ENCODE measurements at places on chromosomes 1 and 21.

DNA sequence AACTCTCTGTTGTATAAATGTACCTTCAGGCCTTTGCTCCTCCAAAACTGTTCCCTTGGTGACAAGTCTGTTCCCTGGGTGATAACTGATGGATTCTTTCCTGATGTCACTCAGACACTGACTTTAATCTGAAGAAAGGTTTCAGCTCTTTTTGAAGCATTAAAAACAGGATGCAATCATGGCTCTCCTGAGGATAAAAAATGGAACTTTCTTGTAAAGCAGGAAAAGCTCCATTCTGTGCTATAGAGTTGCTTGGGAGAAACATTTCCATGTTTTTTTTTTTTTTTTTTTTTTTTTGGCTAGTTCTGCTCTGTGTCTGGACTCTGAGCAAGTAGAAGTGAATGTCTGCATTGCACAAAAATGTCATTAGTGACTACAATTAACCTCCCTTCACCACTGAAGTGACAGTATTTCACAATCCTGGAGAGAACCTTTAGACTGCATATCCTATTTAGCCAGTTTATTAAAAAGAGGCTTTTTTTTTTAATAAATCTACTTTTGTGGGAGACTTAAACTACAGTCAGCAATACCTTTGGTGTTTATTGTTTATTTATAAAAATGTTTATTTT is 101.7 kb upstream of the PRMT6 start:
- DNase-seq, result peak; percentile 32

DNA sequence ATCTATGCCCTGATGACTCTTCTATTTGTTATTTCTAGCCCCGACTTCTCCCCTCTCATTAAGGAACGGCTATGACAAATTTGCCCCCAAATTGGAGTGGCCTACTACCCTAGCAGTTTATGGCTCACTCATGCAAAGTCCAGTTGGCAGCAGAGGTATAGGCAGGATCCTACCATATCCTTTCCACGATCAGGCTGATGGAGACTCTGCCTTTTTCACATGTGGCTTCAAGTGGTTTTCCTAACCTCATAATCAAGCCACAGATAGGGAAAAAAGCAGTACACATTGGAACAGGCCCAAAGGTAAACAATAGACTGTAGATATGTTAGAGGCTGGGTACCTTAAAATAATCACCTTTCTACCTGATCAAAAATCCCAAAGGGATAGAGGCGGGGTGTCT is 292.5 kb downstream of the NCAM2 start:
- DNase-seq, result no peak

GRCh38 chr1:35838693-35839245 is 31.0 kb downstream of the AGO4 start:
- no peak for DNase-seq

- no peak for DNase-seq
Measured at GRCh38 chr21:35481005-35481404, 431.9 kb upstream of the RUNX1 start.

DNA sequence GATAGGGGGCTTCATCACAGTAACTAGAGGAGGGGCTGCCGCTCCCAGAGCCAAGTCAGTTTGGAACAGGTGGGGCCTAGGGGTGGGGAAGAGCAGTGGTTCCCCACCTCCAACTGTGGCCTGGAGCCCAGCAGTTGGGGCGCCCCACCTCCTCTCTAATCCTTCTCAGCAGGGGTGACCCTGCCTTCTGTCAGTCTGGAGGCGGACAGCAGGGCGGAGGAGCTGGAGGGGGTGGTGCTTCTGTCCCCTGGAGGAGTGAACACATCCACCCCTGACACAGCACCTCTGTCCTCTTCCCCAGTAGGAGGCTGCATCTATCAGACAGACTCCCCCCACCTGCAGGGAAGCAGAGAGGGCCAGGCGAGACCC is 73.8 kb downstream of the MRPL37 start:
- DNase-seq, result no peak

GRCh38 chr1:106879538-106879937 is 176.9 kb upstream of the PRMT6 start:
- no peak for DNase-seq

DNA sequence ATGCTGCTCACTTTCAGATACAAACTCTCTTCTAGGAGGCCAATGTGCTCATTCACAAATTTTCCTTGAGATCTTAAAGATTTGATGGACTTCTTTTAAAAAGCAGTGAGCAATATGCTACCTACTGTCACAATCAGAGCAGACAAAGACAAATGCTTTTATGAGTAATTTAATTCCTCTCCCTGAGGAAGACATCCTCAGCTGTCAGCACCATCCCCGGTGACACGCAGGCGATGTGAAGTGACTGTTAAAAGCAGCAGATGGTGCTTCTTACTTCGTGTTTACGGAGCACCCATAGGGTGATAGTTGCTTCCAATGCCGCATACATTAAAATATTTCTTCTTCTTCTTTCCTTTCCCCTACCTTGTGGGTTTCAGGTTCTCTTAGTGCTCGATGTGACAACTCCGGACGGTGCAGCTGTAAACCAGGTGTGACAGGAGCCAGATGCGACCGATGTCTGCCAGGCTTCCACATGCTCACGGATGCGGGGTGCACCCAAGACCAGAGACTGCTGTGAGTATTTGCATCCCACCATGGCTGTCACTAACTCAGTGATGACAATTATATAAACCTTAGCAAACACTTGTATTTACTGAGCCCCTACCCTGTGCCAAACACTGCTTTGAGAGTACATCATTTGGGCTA is 29.1 kb downstream of the LAMC2 start:
- no peak for DNase-seq

DNA sequence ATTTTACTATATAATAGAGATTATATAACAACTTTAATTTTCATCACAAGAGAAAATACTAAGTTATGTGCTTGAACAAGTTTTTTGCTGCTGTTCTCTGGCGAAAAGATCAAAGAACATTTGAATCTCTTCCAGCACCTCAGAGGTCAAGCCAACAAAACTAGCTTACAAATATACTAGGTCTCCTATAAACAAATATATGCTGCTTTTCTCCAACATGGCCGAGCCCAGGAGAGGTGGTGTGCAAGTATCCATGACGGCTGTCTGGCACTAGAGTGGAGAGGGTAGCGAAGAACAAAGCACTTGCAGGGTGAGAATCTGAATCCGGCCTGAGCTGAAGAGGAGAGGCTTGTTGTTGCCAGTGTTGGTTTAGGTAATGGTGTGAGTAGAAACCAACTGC is 7.5 kb upstream of the FMO3 start:
- no peak for DNase-seq

DNA sequence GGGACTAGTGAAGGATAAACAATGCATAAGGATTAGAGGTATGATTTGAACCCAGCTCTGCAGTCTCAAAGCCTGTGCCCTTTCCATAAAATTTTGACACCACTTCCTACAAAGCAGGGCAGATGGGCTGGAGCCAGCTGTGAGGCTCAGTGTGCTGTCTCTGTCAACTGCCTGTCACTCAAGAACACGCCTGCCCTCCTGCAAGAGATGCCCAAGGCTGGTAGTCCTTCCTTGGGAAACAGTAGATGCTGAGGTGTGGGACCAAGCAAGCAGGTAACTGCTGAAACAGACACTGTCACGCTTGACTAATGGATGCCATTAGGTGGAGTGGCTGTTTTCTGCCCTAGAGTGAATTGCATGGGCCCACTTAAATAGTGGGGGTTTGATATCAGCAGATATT is 402.0 kb downstream of the PTPRU start:
- no peak for DNase-seq

DNA sequence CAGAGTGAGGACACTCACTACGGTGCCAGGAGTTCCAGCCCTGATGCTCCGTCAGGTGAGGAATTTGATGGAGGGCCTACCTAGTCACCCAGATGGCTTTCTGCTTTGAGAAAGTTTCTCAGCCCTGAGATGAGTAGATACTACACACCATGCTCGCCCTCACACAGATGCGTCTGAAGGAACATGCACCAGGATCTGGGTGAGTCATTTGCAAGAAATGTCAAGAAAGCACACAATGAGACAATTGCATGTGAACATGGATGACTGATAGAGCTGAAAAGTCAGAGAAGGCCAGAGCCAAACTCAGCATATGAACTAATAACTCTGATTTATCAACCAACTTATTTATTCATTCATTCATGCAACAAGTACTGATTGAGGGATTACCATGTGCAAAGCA is 483.9 kb downstream of the OMA1 start:
- no peak for DNase-seq

DNA sequence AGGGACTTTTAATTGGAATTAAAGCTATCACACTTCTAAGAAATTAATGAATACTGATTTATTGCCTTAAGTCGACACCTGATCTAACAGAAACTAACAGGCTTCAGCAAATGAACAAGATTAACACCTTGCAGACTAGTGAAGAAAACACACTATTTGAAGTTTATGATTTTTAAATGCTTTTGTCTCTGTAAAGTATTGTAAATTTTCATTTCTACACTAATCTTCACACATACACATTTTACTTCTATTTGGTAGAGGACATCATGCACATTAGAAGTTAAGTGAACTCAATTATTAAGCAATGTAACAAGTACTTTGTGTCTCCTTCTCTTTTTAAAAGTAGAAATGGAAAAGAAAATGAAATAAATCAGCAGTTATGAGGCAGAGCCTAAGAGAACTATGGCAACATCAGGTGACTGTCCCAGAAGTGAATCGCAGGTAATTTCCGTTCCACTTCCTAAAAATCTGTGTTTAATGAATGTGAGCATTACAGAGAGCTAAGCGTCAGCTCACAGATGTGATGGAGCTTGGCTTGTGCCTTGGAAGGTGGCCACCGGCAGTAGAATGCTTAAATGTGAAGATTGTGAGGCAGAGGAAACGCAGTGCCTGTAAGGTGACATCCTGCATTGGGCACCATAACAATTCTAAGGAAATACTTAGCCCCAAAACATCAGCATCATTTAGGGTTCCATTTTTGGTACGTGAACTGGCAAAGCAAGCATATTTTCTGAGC is 1.2 kb downstream of the PRMT2 start:
- DNase-seq, result no peak

- DNase-seq, result no peak
Measured at GRCh38 chr1:62905872-62906271, 121.9 kb downstream of the ATG4C start.

DNA sequence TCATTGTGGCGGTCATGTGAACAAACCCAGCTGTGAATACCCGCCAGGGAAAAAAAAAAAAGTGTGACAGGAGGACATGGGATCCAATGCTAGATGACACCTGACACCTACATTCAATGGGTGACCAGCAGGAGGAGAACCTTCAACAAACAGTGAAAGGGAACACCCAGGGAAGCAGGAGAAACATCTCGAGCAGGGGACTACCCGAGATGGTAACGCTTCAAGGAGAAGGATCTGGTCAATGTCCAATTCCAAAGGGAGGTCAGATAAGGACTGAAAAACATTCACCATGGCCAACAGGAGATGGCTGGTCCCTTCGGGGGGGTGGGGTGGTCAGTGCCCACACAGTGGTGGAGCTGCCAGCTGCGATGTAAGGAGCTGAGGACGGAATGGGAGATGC is 46.3 kb downstream of the PTPN14 start:
- no peak for DNase-seq

- DNase-seq, result no peak
Measured at GRCh38 chr1:76285578-76286135, 211.1 kb downstream of the ST6GALNAC3 start.

DNA sequence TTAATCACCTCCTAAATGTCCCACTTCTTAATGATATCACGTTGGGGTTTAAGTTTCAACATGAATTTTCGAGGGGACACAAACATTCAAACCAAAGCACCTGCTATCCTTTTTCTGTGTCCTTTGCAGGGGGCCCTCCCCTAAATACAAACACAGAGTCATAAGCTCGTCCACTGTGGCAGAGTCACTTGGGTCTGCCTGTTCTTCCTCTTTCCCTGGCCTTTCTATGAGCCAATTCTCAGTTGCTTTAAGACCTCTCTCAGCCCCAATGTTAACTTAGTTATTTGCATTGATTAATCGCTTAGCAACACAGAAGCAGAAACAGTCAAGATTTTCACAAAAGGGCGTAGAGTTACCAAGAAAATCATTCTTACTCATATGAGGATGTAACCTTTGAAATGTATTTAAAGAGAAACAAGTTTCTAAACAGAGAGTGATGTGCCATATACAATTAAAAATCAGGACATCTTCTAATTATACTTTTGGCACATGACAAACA is 14.9 kb downstream of the APCS start:
- DNase-seq, result no peak

- DNase-seq, result no peak
Measured at GRCh38 chr1:50491142-50491541, 67.9 kb upstream of the DMRTA2 start.

- DNase-seq, result no peak
Measured at GRCh38 chr1:234820597-234820996, 210.6 kb upstream of the IRF2BP2 start.

GRCh38 chr1:107750364-107750959 is 214.5 kb downstream of the VAV3 start:
- DNase-seq, result no peak

DNA sequence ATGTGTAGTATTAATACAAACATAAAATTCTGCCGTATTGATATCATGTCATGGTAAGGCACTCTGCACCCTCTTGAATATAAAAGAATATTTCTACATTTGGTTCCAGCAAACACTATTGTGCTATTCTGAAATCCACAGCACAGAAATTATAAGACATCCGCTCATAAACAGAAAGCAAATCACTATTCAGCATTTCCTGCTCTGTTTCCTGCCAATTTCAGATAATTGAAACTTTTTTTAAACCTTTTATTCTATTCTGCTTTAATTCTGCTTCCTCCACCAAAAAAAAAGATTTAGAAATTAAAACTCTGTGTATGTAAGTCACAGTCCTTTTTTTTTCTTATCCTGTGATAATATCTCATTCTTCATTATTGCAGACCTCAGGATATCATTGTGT is 39.6 kb upstream of the PLEKHO1 start:
- no peak for DNase-seq

DNA sequence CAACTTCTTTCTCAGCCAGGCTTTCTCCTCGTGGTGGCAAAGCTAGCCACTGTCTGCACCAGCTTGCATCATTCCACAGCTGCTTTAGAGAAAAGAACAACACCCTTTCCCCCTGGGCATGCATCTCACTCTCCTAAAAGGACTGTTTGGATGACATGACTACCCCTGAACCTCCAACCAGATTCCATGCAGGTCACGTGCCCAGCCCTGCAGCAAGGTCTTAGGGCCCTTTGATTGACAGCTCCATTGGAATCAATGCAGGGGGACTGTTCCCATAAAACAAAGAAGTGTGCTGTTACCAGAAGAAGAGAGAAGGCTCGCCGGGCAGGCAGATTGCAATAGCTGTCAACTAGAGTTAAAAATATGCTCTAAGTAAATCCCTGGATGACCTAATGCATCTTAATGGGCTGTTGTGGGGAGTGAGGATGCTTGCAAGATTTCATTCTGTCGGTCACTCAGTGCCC is 24.4 kb downstream of the KCNA2 start:
- DNase-seq, result no peak

GRCh38 chr1:50559421-50559820 is 136.2 kb upstream of the DMRTA2 start:
- no peak for DNase-seq
